ENCODE measurements at places on chromosomes 13 and 19. TPM values are rescaled to one million over a fixed set of nuclear protein-coding genes. Genes with fewer than 3 reads are reported as not detected.

The INTS6 gene
- total RNA-seq, result 67.6 TPM

The HCST gene
- total RNA-seq, result not detected

The LENG8 gene
- total RNA-seq, result 33.6 TPM

The NPHS1 gene
- total RNA-seq, result not detected

The SHISA7 gene
- not detected for total RNA-seq

The KLC3 gene
- total RNA-seq, result 0.07 TPM

The PSG3 gene
- total RNA-seq, result not detected

The ZIC5 gene
- not detected for total RNA-seq
